ENCODE measurements at places on chromosomes 5 and 9. TPM values are rescaled to one million over a fixed set of nuclear protein-coding genes. Genes with fewer than 3 reads are reported as not detected.

Gene PCDHGB4
- total RNA-seq = 17.4 TPM

Gene PDLIM4
- total RNA-seq = 27.8 TPM

Gene SYNPO
- 50.7 TPM for total RNA-seq

Gene GARIN3
- total RNA-seq = not detected

Gene BARHL1
- not detected for total RNA-seq

Gene GRM6
- total RNA-seq = not detected

Gene KIF27
- 1.0 TPM for total RNA-seq

Gene BTNL8
- not detected for total RNA-seq

Gene PRSS3
- 29.5 TPM for total RNA-seq

Gene DDX4
- total RNA-seq = not detected
